ENCODE measurements at places on chromosomes 11 and 22.

- DNase-seq: peak; percentile 91
These were observed at the start of gene HTR3A for GRCh38 chr11:113974741-113975470. HTR3A (plus strand) TSS chr11:113975108; CDS start chr11:113975326, 218 bp downstream.

DNA sequence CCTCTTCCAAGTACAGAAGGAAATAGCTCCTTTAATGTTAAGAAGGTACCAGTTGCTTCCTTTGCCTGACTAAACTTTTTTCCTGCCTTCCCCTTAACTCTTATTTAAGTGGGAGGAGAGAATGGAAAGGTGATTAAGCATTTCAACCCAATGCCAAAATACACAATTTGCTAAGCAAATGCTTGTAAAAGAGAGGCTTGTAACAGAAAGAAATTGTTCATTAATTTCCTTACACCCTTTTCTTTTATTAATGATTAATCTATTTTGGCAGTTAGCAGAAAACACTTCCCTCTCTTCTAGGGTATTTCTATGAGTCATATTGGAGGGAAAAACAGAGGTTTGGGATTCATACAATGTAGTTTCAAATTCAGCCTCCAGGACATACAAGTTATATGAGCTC, 427.6 kb upstream of the FAT3 start:
- no peak for DNase-seq

- DNase-seq: no peak
These were observed 229.0 kb downstream of the TMEM135 start for GRCh38 chr11:87266751-87267150.

- DNase-seq: no peak
These were observed 34.4 kb upstream of the CALCB start for GRCh38 chr11:15038963-15039362.

DNA sequence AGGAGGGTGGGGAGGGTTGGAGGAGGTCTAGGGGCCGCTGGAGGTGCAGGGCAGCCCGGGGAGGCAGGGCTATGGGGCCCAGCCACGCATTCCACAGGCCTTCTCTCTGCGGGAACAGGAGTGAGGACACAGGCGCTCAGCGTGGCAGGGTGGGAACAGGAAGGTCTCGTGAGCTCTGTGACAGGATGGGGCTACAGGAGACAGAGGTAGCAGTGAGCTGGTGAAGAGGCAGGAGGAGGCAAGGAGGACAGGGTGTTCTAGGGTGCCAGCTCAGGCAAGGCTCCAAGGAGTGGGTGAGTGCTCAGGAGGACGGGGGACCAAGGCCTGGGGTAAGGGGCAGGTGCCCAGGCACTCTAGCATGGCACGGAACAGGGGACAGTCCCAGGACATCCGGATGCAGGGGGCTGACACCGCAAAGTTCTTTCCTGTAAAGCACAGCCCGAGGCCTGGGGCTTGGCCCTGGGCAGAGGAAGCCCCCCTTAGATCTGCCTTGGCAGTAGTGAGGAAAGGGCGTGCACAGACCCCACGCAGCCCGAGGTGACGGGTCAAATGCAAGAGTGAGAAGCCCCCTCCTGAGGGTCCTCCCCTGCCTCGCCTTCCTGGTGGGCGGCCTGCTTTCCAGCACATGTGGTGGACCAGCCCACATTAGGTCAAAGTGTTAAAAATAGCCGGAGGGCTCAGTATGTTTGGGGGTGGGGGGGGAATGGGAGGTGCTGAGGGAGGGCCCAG, 4.7 kb upstream of the NEAT1 start:
- no peak for DNase-seq

GRCh38 chr11:130211144-130211543, 51.6 kb downstream of the ST14 start:
- peak; percentile 19 for DNase-seq

GRCh38 chr11:66328302-66329144, 7.7 kb downstream of the RIN1 start:
- peak; percentile 90 for DNase-seq

GRCh38 chr11:96037405-96037949, 113.6 kb upstream of the MTMR2 start:
- DNase-seq: no peak

- DNase-seq: no peak
These were observed 9.1 kb upstream of the NAALADL1 start for GRCh38 chr11:65067446-65067845.

DNA sequence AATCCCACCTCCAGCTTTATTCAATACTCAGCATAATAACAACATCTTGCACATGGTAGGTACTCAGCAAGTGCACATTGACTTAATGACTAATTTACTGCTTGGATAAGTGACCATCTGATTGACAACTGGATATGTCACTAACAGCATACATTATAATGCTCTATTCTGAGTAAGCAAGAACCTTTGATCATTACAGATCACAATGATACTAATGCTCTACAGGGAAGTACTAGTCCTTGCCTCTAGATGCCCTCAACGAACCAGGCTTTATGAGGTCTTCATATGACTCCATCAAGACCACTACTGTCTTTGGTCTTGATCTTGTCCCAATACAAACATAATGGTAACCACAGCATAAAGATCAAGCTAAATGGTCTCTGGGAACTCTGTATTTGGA, 167.6 kb upstream of the MTMR2 start:
- DNase-seq: no peak

DNA sequence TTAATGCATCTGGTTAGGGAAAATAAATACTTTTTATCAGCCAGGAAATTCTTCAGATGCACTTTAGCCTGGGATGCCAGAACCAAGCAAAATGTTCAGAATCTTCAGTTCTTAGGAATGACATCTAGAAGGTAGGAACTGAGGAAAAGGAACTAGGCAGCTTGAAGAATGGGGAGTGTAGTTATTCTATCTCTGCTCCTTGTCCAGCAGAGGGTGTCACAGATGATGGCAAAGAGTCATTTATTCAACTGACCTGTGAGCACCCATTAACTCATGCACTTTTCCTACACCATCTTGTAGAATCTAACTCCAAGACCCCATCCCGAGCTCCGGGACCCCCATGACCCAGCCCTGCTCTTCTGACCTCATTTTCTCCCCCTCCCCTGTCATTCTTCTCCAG, 122.1 kb upstream of the ISX start:
- no peak for DNase-seq

GRCh38 chr22:27157666-27158370, 500.4 kb downstream of the MIAT start:
- no peak for DNase-seq

DNA sequence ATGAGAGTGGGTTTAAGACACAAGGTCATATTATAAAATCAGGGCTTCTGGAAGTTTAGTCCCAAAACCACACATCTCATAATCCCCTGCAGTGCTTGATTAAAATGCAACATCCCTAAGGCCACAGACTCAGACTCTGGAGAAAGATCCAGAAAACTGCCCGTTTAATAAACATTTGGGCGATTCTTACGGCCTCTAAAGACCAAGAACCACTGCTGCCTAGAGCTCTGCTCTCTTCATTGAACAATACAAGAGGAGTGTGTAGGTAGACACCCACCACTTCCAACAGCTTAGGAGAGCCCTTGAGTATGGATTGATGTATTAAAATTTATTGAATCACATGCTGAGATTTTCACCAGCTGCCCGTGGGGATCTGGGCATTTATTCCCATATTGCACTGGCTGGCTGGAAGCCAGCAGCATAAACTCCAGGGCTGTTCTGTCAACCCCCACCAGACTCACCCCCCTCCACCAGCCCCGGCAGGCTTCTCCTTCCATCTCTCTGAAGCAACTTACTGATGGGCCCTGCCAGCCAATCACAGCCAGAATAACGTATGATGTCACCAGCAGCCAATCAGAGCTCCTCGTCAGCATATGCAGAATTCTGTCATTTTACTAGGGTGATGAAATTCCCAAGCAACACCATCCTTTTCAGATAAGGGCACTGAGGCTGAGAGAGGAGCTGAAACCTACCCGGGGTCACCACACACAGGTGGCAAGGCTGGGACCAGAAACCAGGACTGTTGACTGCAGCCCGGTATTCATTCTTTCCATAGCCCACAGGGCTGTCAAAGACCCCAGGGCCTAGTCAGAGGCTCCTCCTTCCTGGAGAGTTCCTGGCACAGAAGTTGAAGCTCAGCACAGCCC, 749 bp upstream of the BEST1 start:
- DNase-seq: peak; percentile 81

DNA sequence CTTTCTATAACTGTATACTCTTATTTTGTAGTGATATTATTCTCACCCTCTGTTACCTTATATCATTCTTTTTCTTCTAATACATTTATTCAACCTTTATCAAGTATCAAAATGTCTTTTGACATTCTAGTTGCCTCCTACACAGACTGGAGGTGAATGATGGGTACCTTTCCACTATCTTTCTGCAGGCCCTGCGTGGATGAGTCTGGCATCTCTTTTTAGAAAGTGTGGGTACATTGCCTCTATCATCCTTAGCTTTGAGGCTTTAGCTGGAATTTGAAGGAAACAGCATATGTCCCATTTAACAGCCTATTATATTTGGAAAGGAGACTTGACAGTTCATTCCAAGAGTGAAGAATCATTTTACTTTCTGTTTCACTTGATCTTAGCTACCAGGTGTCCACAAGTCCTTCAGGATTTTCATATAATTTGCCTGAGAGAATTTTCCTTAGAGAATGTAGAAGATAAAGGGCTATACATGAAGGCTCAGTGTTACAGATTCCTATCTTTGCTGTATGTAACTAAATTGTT, 192.0 kb downstream of the CWF19L2 start:
- DNase-seq: no peak

DNA sequence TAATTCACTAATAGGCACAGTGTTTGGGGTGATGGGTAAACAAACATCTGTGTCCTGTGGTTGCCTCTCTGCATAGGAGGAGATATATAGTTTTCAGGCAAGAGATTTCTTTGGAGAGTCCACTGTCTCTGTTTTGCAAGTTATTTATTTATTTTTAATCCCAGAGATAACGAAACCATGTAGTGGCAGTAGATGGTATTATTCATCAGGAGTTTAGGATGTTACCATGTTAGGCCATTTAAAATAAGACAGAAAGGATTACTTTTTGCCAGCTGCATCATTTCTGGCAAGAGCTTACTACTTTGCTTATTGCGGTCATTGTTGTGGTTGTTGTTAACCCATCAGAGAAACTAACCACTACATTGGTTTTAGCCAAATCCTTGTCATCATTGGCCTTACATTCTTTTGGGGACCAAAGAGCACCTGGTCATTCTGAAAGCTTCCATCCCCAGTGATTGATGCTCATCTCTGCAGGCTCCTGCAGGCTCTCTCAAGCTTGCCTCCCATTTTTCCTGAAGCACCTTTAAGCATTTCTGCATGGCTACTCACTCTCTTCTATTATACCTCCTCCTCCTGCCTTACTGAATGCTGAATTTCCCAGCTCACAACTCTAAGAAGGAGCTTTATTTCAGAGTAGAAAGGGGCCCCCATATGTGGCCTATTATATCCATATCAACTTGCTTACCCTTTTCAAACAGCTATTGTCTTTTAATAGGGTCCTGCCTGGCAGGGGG, 84.4 kb downstream of the CSTPP1 start:
- DNase-seq: no peak

DNA sequence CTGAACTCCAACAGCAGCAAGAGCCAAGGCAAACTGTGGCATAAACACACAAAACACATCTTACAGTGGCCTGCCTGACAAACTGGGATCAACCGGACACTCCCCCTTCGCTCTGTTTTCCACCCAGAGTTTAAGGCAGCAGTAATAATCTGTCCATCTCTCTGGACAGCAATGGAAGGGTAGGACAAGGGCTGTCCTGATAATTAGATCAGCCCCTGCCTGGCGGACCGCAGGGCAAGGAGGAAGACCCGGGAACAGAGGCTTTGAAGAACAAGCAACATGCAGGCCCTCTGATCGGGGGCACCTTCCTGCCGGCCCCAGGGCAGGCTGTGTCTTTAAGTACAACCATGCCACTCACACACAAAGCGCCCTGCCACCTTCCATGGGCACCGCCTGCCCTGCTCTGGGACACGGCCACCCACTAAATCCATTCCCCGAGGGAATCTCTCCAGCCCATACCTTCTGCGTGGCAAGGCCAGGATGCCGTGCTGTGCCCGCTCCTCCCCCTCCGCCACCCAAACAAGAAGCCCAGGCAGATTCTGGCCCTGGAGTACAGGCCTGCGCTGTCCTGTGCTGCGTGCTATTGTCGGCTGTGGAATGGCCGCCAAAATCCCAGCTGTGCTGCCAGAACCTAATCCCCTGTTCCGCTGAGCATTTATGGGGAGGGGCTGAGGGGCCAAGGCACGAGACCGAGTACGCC, 38.8 kb downstream of the NUMA1 start:
- peak; percentile 61 for DNase-seq

DNA sequence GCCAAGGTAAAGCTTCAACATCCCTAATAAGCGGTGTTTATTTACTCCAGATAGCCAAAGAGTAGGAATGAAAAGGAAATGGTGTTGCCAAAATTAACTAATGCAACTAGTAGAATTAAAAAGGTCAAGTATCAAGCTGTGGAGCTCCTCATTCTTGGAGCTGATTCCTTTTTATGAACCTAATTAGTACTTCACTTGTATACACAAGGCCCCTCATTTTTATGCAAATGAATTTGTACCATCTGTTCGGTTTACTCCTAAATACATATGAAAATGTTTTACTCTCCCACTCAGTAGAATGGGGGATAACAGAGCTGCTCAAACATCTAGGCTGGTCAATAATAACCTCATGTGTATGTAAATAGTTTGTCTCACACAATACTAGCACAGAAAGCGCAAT, 426.4 kb upstream of the LUZP2 start:
- no peak for DNase-seq

DNA sequence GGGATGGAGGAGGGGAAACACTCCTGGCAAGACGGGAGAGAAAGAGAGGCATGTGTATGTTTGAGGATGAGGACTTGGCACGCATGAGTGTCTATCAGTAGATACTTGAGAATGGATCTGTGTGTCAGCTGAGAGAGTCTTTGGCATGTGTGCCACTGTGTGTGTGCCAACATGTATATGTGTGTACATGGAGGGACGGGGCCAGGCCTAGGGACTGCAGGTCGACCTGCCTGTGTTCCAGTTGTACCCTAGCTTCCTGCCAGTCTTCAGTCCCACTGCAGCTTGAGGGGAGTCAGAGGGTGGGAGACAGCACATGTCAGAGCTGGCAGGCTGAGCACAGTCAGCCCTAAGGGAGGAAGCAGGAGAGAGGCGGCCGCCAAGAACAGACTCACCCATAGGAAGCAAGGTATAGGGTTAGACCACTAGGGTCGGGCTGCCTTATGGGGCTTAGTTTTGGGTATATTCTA, 5.6 kb downstream of the CLCF1 start:
- no peak for DNase-seq

- no peak for DNase-seq
These were observed 10.8 kb upstream of the SLC35C1 start for GRCh38 chr11:45794169-45794568.
